ENCODE measurements at places on chromosomes 6 and 20. TPM values are rescaled to one million over a fixed set of nuclear protein-coding genes. Genes with fewer than 3 reads are reported as not detected.

XKR7 gene
- polyA plus RNA-seq: 0.42 TPM

DNA sequence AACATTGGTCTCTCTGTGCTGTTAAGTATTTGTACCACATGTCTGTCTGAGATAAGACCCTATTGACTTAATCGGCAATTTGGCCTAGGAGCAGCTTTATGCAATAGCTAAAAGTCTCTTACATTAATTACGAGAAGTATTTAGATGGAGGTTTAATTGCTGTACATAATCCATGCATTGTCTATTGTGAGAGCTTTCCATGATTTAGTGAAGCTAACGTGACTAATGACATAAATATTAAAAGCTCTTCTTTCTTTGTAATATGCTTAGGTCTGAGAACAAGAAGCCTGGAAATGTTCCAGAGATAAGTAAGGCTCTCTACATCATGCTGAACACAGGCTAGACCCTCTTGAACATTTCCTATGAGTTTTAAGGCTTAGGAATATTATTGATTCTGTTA lies 32.7 kb upstream of the FAM83B start:
- H3K4me1 ChIP-seq: no peaks in the 10 kb centered on the region
- no peak overlapping the region for H3K4me3 ChIP-seq
- no peak overlapping the region for H3K27ac ChIP-seq
- no peaks in the 10 kb centered on the region for H3K36me3 ChIP-seq
- H3K27me3 ChIP-seq: no peaks in the 10 kb centered on the region

DNA sequence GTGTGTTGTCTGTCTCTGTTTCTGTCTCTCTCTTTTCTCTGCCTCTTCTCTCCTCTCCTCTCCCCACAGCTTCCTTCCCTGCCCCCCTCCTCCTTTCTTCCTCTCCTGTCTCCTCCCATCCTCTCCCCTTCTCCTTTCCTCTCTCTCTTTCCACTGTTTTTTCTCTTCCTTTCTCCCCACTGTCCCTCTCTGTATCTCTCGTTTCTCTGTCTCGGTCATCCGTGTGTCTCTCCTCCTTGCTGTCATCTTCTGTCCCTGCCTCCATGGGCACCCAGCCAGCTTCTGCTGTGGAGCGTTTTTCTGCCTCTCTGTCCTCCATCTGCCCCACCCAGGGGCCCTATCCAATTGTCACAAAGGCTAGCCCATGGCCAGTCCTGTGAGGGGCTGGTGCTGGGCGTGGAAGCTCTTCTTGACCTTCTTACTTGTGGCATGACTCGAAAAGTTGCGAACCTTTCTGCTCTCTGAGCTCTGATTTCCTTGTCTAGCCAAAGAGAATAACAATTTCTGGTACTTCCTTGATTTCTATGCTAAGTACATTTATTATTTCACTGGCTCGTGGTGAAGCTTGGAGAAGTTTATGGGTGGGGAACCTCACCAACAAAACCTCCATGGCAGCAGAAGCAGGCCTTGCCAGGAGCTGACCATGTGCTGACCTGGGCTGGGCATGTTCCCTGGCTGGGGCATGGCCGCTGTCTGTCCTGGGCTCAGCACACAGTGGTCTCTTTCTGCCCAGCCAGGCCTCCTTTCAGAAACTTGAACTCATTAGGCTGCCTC lies 69.3 kb downstream of the CEBPB start:
- no peak overlapping the region for H3K27ac ChIP-seq
- H3K36me3 ChIP-seq: no peaks in the 10 kb centered on the region
- H3K4me3 ChIP-seq: no peak overlapping the region
- no peak for DNase-seq

- H3K36me3 ChIP-seq: no peaks in the 10 kb centered on the region
- H3K27me3 ChIP-seq: no peaks in the 10 kb centered on the region
- no peak overlapping the region for H3K27ac ChIP-seq
- H3K4me3 ChIP-seq: no peak overlapping the region
Measured at GRCh38 chr6:52393780-52394179, 26.4 kb upstream of the EFHC1 start.

DNA sequence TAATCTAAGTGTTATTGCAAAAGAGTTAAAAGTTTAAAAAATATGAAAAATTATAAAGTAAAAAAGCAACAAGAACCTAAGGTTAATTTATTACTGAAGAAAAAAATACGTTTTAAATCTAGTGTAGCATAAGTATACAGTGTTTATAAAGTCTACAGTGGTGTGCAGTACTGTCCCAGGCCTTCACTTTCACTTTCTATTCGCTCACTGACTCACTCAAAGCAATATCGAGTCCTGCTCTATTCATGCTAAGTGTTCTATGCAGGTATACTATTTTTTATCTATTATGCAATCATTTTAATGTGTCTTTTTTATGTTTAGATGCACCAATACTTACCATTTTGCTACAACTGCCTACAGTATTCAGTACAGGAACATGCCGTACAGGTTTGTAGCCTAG lies 113.0 kb downstream of the MANEA start:
- peaks cover 6% of the 10 kb centered on the region for H3K4me1 ChIP-seq
- H3K27me3 ChIP-seq: no peaks in the 10 kb centered on the region
- H3K27ac ChIP-seq: no peak overlapping the region
- DNase-seq: no peak

Measured in pancreas (tissue), 10 donors.